ENCODE measurements at places on chromosomes 7 and 10.
A peak's percentile ranks its signal among the peaks of the same experiment; 100 is the strongest.

DNA sequence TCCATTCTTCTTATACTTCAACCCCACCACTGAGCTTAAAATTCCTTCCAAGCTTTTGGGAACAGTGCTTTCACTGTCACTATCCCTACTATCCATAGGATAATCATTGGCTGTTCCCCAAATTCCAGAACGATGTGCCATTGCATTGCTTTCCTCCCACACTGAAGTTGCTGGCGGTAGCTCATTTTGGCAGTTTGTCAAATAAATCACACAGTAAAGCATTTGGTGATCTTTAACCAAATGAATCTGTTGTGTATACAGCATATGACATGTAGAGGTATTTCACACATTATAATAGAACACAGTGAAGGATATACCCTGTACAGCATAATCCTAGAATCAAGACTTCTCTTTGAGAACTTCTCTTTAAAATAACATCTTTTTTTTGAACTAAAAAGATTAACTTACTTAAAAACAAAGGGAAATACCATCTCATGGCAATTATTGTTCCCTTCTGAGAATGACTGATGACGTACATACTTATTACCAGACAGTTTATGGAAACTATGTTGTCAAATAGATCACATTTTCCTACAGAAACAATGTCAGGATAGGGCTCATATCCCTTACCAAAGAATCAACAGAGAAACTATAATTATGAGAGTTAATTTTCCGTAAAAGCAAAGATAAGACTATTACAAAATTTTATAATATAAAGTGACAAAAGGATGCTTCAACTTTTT is 93.6 kb downstream of the CTNNA3 start:
- DNase-seq = no peak

DNA sequence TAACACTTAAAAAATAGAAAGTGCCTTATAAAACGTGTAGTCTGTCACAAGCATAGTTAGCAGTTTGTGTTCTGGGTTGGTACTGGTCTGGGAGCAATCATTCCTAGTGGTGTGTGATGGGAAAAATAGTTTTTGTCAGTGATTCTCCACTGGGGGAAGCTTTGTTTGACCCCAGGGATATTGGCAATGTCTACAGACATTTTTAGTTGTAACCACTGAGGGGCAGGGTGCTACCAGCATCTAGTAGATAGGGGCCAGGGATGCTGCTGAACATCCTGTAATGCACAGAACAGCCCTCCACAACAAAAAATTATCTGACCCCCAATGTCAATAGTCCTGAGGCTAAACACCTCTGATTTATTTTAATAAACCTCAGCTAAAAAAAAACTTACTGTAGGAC is 51.6 kb upstream of the CREB5 start:
- no peak for DNase-seq

GRCh38 chr7:24914465-24914859 is 65.5 kb downstream of the OSBPL3 start:
- DNase-seq = no peak

- no peak for DNase-seq
These were observed 105.8 kb downstream of the USP6NL start for GRCh38 chr10:11505639-11506038.

- no peak for DNase-seq
These were observed 31.1 kb upstream of the YAE1 start for GRCh38 chr7:39535064-39535463.

DNA sequence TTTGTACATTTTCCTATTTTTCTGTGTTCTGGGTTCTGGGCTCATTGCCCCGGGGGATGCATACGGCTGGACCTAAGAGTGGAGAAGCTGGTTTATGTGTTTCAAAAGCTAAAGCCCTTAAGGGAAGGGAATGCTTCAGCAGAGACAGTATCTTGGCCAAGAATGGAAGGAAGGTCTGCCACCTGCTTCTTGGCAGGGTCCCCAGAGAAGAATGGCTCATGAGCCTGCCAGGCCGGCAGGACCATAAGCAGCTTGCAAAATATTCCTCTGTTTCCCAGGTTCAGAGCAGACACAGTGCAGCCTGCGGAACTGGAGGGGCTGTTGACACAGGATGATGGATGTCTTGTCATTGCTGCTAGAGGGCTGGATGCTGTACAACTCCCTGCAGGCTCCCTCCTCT is 7.8 kb upstream of the ABHD11 start:
- no peak for DNase-seq

- DNase-seq = no peak
These were observed 220.8 kb upstream of the CELF2 start for GRCh38 chr10:10796774-10797415.

- no peak for DNase-seq
These were observed 251.0 kb downstream of the AUTS2 start for GRCh38 chr7:69849268-69849667.

DNA sequence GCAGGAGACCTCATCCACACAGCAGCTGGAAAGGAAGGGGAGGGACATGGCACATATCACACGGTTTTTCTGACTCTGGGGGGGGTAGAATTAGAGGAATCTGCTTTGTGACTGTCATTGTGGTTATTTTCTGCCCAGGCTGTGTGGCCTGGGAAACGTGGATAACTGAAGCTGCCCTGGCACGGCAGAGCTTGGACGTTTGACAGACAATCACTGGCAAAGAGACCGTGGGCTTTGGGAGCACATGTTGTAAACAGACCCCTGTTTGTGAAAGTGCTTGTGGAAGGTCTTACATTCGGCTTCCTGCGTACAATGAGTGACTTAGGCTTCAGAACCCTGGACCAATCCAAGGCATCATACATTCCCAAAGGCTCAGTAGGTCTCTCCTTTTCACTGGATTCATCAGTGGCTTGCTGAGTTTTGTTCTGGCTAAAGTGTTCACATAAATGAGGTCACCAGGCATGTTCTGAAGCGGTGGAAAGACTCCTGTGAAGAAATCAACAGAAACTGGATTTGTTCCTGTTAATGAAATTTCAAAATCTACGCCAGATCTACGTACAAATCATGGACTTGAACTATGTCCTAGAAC is 188.2 kb downstream of the TEX36 start:
- DNase-seq = no peak

DNA sequence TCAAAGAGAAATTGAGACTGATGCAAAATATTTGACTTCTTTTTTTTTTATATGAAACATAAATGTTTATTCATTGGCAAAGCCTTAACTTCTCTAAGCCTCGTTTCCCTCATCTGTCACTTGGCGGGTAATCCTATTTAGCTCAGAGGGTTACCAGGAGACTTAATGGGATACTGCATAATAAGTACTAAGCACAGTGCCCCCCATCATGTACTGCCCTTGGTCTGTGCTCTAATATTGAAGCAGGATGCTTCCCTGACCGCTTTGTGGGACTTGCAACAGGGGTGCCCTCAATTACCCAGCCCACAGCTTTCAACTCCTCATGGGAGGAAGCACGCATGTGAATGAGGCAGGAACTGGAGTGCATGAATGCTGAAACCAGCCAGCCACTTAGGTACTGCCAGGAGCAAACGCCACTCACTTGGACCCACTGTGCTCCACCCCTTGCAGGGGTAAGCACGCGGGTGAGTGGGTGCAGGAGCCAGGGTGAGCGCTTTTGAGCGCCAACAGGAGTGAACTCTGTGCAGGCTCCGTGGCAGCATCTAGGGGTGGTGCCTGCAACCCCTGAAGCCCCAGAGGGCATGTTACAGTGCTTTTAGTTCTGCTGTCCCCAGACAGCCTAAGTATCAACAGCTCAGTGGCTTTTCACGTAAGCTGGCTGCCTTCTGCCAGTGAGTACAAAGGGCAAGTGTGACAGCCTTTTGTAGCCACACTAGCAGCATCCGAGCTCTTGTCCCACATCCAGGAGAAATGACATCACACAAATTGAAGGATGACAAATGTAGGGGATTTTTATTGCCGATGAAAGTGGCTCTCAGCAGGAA is 209.8 kb upstream of the C7orf33 start:
- no peak for DNase-seq

DNA sequence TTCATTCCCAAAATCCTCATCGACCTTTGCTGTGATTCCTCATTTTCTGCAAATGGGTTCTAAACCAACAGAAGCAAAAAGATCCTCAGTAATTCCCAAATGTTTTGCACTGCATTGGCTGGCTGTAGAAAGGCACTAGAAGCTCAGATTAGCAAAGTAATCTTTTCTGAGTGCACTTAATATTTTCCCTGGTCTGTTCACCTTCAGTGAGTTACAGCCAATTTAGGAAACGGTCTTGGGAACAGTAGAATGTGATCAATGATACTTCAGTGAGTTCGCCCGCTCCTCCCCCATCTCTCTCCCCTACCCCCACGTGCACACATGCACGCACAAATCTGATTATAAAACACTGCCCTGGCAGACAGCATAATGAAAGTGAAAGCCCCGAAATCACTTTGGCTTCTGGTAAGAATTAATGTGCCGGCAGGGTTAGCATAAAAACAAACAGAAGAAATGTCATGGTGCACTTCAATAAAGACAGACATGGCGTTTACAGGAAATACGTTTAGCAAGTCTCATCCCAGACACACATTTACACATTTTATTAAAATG is 201.3 kb upstream of the CDCA7L start:
- DNase-seq = no peak

DNA sequence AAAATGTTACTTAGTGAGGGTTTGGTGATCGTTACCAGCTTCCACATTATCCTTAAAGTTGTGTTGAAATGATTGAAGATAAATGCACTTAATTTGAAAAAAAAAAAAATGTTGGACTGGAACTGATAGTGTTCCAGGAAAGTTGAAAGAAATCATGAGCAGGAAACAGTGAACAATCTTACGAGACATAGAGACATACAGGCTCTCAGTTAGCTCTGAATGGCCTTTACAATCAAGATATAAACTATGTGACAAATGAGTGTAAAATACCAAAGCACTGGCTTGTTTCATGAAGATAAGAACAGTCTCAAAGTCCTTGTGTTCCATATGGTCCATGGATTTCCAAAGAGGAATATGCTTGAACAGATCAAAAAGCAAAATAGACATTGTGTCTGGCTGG is 430.1 kb upstream of the ETV1 start:
- DNase-seq = no peak

DNA sequence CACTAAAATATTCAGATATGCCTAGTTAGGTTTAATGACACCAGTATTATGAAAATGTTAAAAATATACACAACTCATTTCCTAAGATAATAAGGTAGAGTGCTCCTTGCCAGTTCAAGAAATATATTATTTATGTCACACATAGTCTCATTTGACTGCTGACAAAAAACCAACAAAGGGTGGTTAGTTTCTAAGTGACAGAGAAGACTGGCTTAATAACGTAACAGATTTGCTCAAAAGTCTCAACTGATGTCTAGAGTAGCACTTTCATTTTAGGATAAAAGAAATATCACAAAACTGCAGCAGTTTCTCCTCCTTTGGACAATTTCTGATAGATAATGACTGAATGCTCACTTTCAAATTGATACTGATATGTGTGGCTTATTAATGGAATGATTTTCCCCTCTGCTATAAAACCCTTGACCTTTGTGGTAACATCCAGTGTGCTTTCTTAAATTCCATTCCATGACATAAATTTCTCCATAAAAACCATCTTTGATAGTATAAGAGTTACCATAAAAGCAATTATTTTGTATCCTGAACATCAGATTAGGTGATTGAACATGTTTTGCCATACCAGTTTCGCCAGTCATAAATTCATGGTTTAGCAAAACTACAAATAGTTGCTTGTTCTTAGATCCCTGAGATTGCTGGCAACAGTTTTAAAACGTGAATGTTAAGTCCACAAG is 94.2 kb downstream of the NRBF2 start:
- DNase-seq = no peak

DNA sequence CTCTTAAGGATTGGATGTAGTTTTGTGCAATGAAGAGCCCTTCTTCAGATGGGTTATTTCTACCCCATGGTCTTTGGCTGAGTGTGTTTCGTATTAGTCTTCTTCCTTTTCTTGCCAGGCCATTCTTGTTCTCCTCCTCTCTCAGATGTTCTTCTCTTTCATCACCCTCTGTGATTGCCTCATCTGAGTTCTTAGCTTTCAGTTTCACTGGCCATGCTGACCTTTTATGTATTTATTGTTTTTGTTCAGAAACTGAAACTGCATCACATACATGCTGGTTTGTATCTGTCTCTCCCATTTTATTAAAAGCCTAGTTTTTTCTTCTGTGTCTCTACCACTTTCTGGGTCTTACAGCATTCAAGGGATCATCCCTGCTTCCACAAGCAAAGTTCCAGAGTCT is 21.7 kb upstream of the PCGF5 start:
- peak; percentile 62 for DNase-seq

GRCh38 chr10:82981137-82981723 is 1106.2 kb downstream of the NRG3 start:
- no peak for DNase-seq

DNA sequence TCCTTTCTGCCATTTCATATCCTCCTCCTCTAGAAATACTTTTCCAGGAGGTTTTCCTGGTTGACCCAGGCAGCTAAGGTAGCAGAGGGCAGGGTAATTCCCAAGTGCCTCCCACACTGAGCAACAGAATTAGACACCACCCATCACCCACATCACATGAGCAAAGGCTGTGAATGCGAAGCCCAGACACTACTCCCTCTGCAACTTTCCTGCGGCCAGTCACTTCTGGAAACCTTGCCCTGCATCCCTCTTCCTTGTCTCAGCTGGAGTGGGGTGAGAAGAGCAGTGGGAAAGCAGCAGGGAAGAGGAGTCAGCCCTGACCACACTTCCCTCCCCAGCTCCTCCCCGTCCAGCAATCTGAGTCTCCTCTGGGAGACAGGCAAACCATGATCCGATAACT is 15.2 kb downstream of the TMEM176B start:
- DNase-seq = no peak

- DNase-seq = no peak
These were observed 5.3 kb upstream of the MYOZ1 start for GRCh38 chr10:73646598-73647041.

DNA sequence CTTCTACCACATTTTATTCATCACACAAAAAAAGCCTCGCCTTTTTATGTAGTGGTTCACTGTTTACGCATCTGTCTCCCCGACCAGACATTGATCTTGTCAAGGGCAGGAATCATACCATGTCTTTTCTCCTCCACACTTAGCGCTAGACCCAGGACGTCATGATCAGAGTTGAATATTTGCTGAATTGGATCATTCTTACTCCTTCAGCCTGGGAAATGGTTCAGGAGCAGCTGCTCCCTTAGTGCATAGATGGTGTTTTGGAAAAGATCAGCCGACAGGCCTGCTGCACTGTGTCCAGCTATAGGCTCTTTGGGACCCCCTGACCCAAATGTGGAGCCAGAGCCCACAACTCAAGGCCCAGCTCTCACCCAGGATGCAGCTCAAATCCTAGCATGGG is 249.1 kb upstream of the TMEM72 start:
- DNase-seq = no peak

GRCh38 chr10:9096288-9096687 is 1041.8 kb downstream of the GATA3 start:
- peak; percentile 58 for DNase-seq
